Neural crest cell (in vitro differentiated cells): ENCODE measurements at places on chromosomes 2 and 18. TPM values are rescaled to one million over a fixed set of nuclear protein-coding genes. Genes with fewer than 3 reads are reported as not detected.

TM4SF20 gene
- total RNA-seq = not detected in 2 replicates

FOXI3 gene
- 0.12 TPM in 1 of 2 replicates, not detected in the other for total RNA-seq

GAL3ST2 gene
- total RNA-seq = 0.28 TPM in 1 of 2 replicates, not detected in the other

NDC80 gene
- 49.5 and 52.1 TPM in 2 replicates for total RNA-seq

GKN1 gene
- total RNA-seq = not detected in 2 replicates

CHRND gene
- 4.1 and 5.8 TPM in 2 replicates for total RNA-seq

UGT1A9 gene
- not detected in 2 replicates for total RNA-seq

MAP2 gene
- total RNA-seq = 119 and 123 TPM in 2 replicates

LOXHD1 gene
- total RNA-seq = not detected in 2 replicates

SLC39A6 gene
- 101 TPM in 2 replicates for total RNA-seq

INHBB gene
- 0.14 and 0.49 TPM in 2 replicates for total RNA-seq

TMEM37 gene
- 4.7 and 5.3 TPM in 2 replicates for total RNA-seq

CWC22 gene
- total RNA-seq = 25.8 and 27.6 TPM in 2 replicates

NEURL3 gene
- 0.21 TPM in 1 of 2 replicates, not detected in the other for total RNA-seq

TNS1 gene
- total RNA-seq = 11.3 and 14.5 TPM in 2 replicates

PLB1 gene
- total RNA-seq = 0.16 TPM in 1 of 2 replicates, not detected in the other

OTX1 gene
- 12.4 and 15.1 TPM in 2 replicates for total RNA-seq

CNTNAP5 gene
- 0.56 and 1.1 TPM in 2 replicates for total RNA-seq

DNAJC5G gene
- total RNA-seq = not detected in 2 replicates

TUBA3D gene
- not detected in 2 replicates for total RNA-seq

C1QL2 gene
- total RNA-seq = 0.14 TPM in 1 of 2 replicates, not detected in the other

LAMA3 gene
- total RNA-seq = 0.25 and 0.35 TPM in 2 replicates

INPP4A gene
- total RNA-seq = 29.9 and 32.4 TPM in 2 replicates

IL1RL1 gene
- not detected in 2 replicates for total RNA-seq

LRATD1 gene
- total RNA-seq = 3.0 and 3.6 TPM in 2 replicates

FHOD3 gene
- 28.6 and 29.0 TPM in 2 replicates for total RNA-seq

DGUOK gene
- 97.7 and 100 TPM in 2 replicates for total RNA-seq

GATA6 gene
- not detected in 2 replicates for total RNA-seq

HAAO gene
- total RNA-seq = 3.5 and 4.9 TPM in 2 replicates

NAT8 gene
- not detected in 2 replicates for total RNA-seq

UGT1A1 gene
- total RNA-seq = not detected in 2 replicates

GAD1 gene
- total RNA-seq = 0.39 and 0.82 TPM in 2 replicates

SPDYA gene
- 1.1 and 1.3 TPM in 2 replicates for total RNA-seq

RAD51AP2 gene
- 0.16 and 0.23 TPM in 2 replicates for total RNA-seq

TMEM163 gene
- 0.71 and 1.0 TPM in 2 replicates for total RNA-seq

TFCP2L1 gene
- not detected in 2 replicates for total RNA-seq

CTLA4 gene
- total RNA-seq = 0.65 and 1.3 TPM in 2 replicates

CAPN14 gene
- total RNA-seq = 0.36 and 0.47 TPM in 2 replicates

UGT1A4 gene
- total RNA-seq = not detected in 2 replicates

ANKRD62 gene
- not detected in 2 replicates for total RNA-seq

FSHR gene
- total RNA-seq = not detected in 2 replicates

CUL3 gene
- total RNA-seq = 99.4 and 109 TPM in 2 replicates
